OCI-M1 (cell line): ENCODE measurements at places on chromosomes 16 and 17.

GRCh38 chr16:31350275-31351005 lies 4.5 kb upstream of the ITGAX start:
- no peak for DNase-seq

DNA sequence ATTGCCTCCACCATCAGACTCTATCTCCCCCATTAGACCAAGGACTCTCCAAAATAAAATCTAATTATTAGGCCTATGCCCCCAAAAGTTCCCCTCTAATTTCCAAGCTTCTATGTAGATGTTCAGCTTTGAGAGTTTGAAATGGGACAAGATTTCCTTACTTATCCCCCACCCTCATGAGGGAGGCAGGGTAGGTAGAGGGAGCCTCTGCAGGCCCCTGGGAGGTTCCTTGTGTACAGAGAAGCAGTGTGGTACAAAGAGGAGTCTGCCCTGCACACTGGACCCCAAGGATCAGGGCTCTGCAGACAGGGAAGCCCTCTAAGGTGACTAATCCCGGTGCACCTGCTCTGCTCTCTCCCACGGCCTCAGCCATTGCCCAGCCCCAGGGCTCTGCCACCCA lies 2.5 kb downstream of the KRT17 start:
- no peak for DNase-seq

DNA sequence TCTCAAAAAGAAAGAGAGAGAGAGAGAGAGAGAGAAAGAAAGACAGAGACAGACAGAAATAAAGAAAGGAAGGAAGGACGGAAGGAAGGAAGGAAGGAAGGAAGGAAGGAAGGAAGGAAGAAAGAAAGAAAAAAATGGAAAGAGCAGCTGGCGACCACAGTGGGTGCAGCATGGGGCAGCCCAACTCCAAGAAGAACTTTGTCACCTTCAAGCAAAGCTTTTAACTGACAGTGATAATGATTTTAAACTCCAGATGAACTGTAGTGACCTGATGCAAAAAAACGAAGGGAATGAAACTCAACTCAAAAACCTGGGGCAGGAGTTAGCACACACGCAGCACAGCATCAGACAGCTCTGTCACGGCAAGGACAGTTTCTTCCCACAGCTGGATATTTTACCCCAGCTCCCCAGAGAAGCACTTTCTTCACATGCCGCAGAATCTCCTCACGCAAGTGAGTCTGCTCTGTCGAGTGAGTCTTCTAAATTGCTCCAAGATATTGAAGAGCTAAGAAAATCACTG lies 5.0 kb upstream of the ARHGAP17 start:
- DNase-seq, result no peak

GRCh38 chr17:28324781-28325180 lies 5.8 kb downstream of the TMEM97 start:
- DNase-seq, result peak; percentile 47

DNA sequence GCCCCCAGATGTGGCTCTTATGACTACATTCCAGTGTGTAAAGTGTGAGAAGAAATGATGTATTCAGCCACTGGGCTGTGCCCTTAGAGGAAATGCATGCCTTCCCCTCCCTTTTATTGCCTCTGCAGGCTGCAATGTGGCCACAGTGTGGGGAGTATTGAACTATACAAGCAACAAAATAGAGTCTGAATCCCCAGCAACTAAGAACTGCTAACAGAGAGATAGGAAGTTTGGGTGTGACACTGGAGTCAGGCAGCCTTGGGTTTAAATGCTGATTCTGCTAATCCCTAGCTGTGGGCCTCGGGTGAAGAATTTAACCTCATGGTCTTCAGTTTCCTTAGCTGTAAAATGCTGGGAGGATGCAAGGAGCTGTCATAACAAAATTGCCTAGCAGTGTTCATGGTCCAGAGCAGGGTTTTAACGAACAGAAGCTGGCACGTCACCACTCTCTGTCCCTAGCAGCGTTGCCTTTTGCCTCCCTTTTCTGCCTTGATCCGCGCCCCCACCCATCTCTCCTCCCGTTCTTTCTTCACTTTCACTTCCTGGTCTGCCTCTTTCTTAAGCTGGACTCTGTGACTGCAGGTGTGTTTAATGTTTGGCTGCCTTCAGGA lies 50.3 kb downstream of the KPNA2 start:
- DNase-seq, result peak; percentile 10
